ENCODE measurements at places on chromosomes 16 and 17.
A peak's percentile ranks its signal among the peaks of the same experiment; 100 is the strongest.

DNA sequence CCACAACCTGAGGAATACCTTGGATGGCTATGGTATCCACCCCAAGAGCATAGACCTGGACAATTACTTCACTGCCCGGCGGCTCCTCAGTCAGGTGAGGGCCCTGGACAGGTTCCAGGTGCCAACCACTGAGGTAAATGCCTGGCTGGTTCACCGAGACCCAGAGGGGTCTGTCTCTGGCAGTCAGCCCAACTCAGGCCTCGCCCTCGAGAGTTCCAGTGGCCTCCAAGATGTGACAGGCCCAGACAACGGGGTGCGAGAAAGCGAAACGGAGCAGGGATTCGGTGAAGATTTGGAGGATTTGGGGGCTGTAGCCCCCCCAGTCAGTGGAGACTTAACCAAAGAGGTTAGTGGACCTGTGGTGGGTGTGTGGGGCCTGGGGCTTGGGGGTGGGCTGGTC, 3.1 kb downstream of the NFE2L1 start:
- no peak for DNase-seq

DNA sequence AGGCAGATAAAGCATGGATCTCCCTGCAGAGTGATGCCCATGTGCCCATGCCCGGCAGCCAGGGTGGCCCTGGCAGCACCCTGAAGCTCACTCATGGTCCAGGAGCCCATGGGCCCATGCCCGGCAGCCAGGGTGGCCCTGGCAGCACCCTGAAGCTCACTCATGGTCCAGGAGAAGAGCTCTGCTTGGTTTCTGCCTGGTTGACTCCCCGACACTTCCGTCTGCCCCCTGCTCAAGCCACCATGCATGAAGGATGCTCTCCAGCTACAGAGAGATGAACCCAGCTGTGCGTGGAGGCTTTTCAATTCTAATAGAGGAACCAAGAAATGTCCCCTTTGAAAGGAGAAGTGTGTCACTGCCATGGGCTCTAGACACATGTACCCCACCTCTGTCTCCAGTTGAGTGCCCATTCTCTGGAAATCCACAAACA, 8.7 kb downstream of the CCL17 start:
- DNase-seq = no peak

DNA sequence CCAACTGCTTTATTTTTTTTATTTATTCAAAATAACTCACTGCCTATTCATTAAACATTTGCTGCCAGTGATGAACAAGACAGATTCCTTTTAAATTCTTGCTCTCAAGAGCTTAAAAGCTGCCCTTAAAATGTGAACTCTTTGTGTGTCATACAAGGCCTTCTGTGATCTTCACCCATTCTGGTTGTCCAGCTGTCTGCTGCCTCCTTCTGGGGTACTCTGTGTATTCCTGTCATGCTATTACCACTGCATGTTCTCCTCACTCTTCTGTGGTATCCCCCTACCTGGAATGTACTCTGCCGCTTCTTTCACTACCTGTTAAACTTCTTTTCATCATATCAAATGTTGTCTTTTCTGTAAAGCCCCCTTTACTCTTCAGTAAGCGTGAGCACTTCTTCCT, 165.8 kb downstream of the CHD9 start:
- DNase-seq = no peak

DNA sequence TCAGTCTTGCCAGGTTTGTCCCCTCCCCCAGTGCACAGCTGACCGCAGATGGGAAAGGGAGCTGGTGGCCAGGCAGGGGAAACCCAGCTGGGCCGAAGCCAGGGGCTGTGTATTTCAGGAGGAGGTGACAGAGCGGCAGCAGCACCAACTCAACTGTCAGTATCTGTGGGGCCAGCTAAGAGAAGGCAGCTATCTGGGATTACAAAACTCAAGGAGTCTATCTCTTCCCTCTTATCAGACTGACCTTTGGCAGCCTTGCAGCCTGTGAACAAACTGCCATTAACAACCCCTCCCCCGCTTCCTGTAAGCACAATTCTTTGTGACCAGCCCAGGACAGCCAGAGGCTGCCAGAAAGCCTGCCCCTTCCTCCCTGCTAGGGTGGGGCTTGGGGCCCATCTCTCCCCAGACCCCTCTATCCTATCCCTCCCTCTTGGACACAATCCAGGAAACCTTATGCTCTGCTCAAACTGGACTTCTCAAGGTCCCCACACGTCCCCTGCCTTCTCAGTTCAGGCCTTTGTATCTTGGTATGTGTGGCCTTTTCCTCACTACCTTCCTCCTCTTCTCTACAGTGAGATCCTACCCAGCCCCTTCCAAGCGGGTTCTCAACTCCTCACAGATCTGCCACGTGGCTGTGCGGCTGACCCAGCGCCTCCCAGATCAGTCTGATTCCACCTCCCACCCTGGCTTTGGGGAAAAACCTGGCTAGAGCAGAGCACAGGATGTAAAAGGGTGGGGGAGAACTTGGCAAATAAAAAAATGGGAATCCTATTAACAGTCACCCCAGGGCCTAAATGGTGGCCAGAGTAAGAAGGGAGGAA, 10.5 kb downstream of the ST3GAL2 start:
- peak; percentile 70 for DNase-seq

DNA sequence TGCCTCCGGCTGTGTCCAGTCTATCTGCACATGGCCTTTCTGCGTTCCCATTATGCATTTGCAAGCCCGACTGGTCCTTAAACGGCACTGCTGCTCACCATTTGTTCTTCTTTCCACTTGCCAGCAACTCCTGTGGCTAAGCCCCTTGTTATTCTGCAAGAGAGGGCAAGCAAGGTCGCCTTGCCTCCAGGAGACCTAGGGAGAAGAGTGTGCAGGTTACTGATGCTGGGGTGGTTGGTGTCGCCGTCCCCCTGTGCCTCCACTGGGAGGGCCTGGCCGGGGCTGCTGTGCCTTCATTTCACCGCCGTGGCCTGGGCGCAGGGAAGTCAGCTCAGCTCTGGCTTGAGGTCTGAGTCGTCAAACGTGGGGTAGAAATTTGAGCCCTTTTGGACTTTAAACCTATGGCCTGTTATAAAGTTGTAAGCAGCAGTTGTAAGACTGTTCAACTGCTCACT, 12.7 kb downstream of the SLC6A4 start:
- no peak for DNase-seq

GRCh38 chr16:12392585-12393091, 411.0 kb downstream of the CPPED1 start:
- no peak for DNase-seq

DNA sequence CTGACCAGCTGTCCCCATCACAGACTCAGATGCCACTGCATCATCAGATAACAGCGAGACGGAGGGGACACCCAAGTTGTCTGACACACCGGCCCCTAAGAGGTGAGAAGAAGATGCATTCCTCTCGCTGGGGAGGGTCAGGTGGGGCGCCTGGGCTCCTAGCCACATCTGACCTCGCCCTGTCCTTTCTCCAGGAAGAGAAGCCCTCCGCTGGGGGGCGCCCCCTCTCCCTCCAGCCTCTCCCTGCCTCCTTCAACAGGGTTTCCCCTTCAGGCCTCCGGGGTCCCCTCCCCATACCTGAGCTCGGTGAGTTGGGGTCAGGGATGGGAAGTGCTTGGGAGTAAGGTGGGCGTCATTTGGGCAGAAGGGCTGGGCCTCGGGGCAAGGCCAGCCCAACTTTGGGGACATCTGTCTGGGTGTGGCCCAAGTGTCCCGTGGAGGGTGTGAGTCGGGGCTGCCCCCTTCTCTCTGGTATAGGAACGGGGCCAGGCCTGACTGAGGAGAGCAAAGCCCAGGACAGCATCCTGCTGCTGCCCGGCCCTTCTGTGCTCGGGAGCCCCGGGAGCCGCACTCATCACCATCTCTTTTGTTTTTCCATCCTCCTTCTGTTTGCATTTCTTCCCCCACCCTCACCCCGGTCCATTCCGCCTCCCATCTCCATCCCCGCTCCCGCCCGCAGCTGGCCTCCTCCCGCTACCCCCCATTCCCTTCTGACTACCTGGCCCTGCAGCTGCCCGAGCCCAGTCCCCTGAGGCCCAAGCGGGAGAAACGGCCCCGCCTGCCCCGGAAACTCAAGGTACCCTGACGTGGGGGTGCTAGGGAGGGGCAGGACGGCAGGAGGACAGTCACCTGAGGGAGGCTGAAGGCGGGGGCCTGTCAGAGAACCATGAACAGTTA, 4.9 kb downstream of the INO80E start:
- no peak for DNase-seq

DNA sequence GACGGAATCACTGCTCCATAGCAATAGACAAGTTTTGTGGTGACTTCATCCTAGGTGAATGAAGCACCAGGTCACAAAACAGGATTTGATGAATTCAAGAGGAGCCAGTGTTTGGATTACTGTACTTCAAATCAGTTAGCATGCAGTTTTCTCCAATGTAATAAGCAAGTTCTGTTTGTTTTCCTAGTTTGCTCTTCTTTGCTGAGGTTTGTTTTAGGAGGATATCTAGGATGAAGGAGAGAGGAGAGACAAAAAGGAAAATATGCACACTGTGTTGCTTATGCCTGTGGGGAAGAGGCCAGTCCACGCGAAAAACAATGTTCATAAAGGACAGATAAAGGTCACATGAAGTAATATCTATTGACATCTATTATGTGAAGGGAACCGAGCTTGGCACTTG, 9.0 kb downstream of the KRT37 start:
- DNase-seq = no peak

- DNase-seq = no peak
Observed at GRCh38 chr17:37083456-37083855, 134.7 kb downstream of the AATF start.
